Dermis blood vessel endothelial cell (primary cell): ENCODE measurements at places on chromosomes 6 and 20.
A peak's percentile ranks its signal among the peaks of the same experiment; 100 is the strongest.

DNA sequence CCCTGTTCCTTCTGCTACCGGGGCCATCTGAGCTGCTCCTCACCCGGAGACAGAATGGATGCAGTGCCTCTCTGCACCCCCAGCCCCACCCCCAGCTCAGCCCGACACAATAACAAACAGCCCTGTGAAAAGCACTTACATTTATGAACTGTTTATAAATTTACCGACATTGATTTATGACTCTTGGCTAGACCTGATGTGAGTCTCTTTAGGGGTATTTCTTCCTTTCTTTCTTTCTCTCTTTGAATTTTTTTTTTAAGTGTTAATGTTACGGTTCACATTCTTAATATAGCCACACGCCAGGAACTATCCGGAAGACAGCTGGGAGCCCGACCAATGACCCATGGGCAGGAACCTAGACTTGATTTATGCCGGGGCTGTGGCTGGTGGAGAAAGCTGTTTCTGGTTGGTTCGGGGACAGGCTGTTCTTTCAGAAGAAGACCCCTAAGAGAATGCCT, 266.3 kb downstream of the CDC5L start:
- DNase-seq, result peak; percentile 17

GRCh38 chr6:112205427-112206109, 48.8 kb downstream of the LAMA4 start:
- peak; percentile 95 for DNase-seq

- no peak for DNase-seq
Measured at GRCh38 chr20:41927655-41928054, 309.5 kb upstream of the CHD6 start.

GRCh38 chr20:3262566-3262965, 23.6 kb upstream of the SLC4A11 start:
- DNase-seq, result no peak

DNA sequence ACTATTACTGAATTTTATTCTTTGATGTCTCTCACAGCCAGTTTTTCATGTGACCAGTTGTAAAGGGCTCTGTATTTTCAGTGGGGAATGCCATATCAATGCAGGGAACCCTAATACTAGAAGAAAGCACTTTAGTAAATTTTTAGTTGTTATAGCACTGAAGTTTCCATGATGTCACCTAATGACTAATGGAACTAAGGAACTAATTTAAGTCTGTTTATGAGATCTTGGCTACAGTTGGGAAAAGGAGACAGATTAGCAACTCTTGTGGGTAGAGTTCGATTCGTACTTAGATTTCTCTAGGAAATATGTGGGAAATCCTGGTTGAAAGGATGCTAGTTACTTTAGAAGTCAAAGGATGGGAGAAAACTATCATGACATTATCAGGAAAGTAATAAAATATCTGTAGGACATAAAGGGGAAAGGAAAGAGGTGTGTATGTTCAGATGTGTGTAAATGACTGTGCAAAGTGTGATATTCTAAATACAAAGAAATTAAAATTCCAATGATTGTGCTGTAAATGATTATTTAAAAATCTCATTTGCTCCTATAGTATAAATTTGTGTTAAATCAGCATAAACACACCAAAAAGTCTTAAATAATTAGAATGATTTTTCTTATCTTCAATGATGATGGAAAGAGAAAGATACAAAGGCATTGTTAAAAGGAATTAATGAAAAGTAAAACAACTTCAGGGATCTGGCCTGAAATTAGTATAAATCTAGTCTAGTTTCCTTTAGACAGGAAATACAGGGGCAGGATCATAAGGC, 103.4 kb downstream of the LRRC1 start:
- peak; percentile 64 for DNase-seq

GRCh38 chr6:80094017-80094416, 12.5 kb upstream of the BCKDHB start:
- DNase-seq, result peak; percentile 52

GRCh38 chr6:69918813-69919475, 52.6 kb downstream of the COL19A1 start:
- no peak for DNase-seq

DNA sequence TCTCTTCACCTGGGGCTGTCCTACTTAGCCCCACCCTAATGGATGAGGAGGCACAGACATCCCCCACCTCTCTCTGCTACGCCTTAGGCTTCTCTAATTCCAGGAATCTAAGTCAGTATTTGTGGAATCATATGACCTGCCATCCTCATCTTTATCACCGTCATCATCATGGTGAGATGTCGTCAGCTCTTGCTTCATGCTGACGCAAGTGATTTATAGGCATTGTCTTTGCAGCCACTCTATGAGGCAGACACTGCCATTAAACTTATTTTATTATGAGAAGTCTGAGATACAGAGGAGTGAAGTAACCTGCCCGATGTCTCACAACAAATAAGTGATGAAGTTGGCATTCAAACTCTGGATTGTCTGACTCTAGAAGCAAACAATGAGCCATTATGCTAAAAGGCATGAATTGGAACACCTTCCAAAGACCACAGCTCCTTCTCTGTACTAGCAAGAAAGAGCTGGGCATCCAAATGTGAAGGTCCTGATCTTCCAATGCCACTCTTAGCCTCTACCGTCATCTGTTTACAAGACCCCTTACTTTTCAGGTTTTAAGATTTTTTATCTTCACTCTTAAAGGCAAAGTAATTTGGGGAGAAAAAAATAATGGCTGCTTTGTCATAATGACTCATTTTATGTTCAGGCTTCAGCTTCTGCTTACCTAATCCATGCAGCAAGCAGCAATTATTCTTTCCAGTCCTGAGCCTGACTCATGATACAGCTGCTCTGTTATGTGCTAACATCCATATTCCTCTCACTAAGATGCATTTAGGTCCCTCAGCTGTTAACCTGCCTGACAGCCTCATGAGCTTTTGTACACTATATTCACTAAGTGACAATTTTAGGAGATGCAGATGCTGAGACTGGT, 113.7 kb upstream of the BCLAF1 start:
- peak; percentile 16 for DNase-seq

GRCh38 chr6:30883685-30884520, at the start of gene DDR1:
DDR1 (plus strand) TSS chr6:30884519; CDS start chr6:30888730, 4,211 bp downstream.
- DNase-seq, result peak; percentile 23

GRCh38 chr6:106102967-106103727, 17.0 kb downstream of the PRDM1 start:
- no peak for DNase-seq

DNA sequence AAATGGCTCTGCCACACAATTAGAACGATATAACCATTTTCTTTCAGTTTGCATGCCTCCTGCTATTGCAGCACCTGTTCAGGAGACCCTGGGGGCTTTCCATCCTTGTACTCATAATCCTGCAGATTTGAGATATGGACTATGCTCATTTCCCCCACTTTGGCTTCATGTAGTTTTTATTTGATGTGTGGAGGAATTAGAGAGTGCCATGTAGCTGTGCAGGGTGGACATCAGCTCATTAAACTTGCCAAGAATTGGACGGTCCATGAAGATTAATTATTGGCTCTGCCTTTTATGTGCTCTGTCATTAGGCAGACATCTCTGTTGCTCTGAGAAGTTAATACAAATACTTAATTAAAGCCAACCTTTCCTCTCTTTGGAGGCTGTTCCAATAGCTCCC, 66.2 kb upstream of the CD83 start:
- DNase-seq, result no peak

- DNase-seq, result no peak
Measured at GRCh38 chr20:18197382-18198070, 59.9 kb downstream of the KAT14 start.

- DNase-seq, result peak; percentile 93
Measured at GRCh38 chr6:6851059-6851948, 256.5 kb upstream of the RREB1 start.

DNA sequence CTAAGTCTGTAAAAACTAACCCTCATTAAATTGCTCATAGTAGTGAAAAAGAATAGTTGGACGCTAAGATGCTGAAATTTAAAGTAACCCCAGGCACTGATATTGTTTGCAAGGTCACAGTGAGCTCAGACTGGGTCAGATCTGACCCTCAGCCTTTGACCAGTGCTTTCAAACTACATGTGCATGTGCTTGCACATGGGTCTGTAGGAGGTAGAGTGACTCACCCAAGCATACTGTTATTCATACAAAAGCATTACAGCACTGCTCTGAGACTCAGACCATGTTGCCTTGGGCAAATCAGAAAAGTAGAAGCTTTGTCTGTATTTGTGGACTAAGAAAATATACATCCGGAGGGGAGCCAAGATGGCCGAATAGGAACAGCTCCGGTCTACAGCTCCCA, 326.4 kb upstream of the MARCKS start:
- peak; percentile 9 for DNase-seq

DNA sequence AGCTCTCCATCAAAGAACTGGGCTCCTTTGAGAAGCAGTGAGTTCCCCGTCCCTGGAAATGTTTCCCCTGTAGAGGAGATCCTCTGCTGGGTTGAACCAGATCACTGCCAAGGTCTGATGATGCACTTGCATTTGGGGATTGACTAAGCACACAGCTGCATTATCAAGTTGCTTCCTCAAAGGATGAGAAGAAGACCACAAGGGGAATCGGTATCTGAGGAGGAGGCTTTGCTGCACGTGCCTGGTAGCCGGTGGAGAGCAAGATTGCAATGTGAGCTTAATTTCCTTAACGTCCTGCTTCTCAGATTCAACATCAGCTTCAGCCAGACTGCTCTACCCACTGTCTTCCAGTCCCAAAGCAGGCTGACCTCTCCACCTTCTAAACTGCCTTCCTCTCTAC, 128.8 kb upstream of the STMND1 start:
- DNase-seq, result no peak

DNA sequence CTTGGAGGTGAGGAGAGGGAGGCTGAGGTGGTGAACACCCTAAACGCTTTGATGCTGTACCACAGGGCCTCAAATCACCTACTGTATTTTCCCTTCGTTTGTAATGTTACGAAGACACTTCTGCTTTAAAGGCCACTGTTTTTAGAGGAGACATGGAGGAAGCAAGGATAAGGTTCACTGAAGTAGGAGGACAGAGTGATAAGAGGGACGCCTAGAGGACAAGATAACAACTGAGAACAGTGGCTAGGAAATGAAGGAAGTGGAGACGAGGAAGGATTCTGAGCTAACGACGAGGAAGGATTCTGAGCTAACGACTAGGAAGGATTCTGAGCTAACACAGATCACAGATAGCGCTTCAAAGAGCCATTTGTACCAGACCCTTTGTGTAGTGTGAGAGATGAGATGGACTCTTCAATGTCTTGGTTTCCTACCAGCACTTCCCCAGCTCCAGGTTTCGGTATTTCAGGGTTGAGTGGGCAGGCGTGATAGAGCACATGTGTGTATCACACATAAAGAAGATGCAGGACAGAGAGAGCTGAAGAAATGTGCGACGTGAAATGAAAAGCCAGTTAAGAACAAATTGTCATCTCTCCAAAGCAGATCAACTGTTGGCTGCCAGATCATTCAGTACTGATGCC, 7.5 kb downstream of the SF3B5 start:
- DNase-seq, result no peak

- no peak for DNase-seq
Measured at GRCh38 chr20:17878912-17879602, 89.5 kb downstream of the SNX5 start.

- DNase-seq, result peak; percentile 99
Measured at GRCh38 chr6:151004383-151005024, 139.0 kb downstream of the MTHFD1L start.

- DNase-seq, result peak; percentile 2
Measured at GRCh38 chr6:161598896-161599295, 325.0 kb upstream of the AGPAT4 start.

DNA sequence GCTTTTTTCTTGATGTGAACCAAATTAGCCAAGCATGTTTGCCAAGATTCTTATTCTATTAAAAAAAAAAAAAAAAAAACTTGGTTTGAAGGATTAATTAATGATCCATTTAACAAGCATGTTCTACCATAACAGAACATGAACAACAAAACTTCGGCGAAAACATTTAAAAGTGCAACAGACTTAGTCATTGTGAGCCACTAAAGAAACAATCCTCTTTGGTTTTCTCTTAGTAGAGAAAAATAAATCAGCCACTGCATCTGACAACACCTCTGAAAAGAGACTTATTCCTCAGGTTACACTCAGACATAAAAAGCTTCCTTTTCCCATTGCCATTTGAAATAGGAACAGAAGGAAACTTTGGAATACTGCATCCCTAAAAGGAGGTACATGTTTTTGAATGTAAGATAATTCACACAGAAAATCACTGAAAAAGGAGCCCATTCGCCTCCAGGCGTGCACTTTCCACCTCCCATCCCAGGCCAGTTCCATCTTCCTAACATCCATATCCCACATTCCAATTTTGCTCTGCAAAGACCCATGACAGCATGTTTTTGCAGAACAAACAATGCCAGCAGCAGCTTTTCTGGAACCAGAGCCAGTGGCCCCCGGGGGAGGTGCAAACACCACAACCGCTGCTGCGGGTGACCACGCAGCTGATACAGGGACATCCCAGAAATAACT, 79.5 kb downstream of the ZMYND8 start:
- DNase-seq, result no peak

GRCh38 chr6:43127877-43128276, 43.2 kb upstream of the SRF start:
- no peak for DNase-seq

- DNase-seq, result no peak
Measured at GRCh38 chr20:5374171-5374570, 57.4 kb upstream of the PROKR2 start.

GRCh38 chr6:112931832-112932231, 584.7 kb downstream of the RFPL4B start:
- peak; percentile 92 for DNase-seq
